ENCODE measurements at places on chromosomes 13 and 19. TPM values are rescaled to one million over a fixed set of nuclear protein-coding genes. Genes with fewer than 3 reads are reported as not detected.

DNA sequence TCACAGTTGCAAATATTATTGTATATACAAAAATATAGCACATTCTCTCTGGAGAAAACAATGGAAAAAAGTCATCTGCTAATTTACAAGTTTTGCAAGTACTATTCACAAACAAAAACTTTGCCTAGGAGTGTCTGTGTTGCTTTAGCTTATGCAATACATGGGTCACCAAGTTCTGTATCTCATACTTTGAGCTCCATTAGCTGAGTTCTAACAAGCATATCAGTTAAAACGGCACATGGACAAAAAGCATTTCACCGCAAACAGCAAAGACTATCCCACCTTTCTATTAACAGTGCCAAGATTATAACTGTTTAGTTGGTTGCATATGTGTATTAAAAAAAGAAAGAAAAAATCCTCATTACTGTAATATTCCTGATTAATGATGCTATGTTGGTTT lies 4.6 kb downstream of the SPRY2 start:
- peaks cover 13% of the 10 kb centered on the region for H3K4me1 ChIP-seq
- peaks cover 30% of the 10 kb centered on the region for H3K36me3 ChIP-seq
- peak overlapping the region; percentile 94 for H3K27ac ChIP-seq
- peak overlapping the region; percentile 91 for H3K4me3 ChIP-seq

GRCh38 chr19:15126131-15126910 lies 19.1 kb downstream of the SYDE1 start:
- no peak for DNase-seq
- H3K4me1 ChIP-seq = peaks cover 63% of the 10 kb centered on the region
- peak overlapping the region; percentile 86 for H3K4me3 ChIP-seq
- H3K27ac ChIP-seq = peak overlapping the region; percentile 96
- H3K27me3 ChIP-seq = no peaks in the 10 kb centered on the region
- peaks cover 7% of the 10 kb centered on the region for H3K36me3 ChIP-seq

GRCh38 chr19:37902668-37903067 lies 3.7 kb downstream of the WDR87 start:
- H3K4me1 ChIP-seq = peaks cover 9% of the 10 kb centered on the region
- H3K4me3 ChIP-seq = no peak overlapping the region
- no peak overlapping the region for H3K27ac ChIP-seq
- no peak for DNase-seq
- H3K27me3 ChIP-seq = no peaks in the 10 kb centered on the region
- H3K36me3 ChIP-seq = no peaks in the 10 kb centered on the region

- no peaks in the 10 kb centered on the region for H3K4me1 ChIP-seq
- H3K27me3 ChIP-seq = no peaks in the 10 kb centered on the region
- H3K36me3 ChIP-seq = no peaks in the 10 kb centered on the region
Measured at GRCh38 chr19:21482863-21483276, 22.5 kb upstream of the ZNF429 start.

- DNase-seq = no peak
- no peak overlapping the region for H3K4me3 ChIP-seq
- no peaks in the 10 kb centered on the region for H3K27me3 ChIP-seq
- no peaks in the 10 kb centered on the region for H3K4me1 ChIP-seq
- no peaks in the 10 kb centered on the region for H3K36me3 ChIP-seq
Measured at GRCh38 chr13:45700971-45701900, 884 bp upstream of the CBY2 start.

GRCh38 chr19:30376272-30376671 lies 4.1 kb downstream of the ZNF536 start:
- DNase-seq = no peak
- no peaks in the 10 kb centered on the region for H3K4me1 ChIP-seq
- H3K27me3 ChIP-seq = no peaks in the 10 kb centered on the region
- no peaks in the 10 kb centered on the region for H3K36me3 ChIP-seq

DNA sequence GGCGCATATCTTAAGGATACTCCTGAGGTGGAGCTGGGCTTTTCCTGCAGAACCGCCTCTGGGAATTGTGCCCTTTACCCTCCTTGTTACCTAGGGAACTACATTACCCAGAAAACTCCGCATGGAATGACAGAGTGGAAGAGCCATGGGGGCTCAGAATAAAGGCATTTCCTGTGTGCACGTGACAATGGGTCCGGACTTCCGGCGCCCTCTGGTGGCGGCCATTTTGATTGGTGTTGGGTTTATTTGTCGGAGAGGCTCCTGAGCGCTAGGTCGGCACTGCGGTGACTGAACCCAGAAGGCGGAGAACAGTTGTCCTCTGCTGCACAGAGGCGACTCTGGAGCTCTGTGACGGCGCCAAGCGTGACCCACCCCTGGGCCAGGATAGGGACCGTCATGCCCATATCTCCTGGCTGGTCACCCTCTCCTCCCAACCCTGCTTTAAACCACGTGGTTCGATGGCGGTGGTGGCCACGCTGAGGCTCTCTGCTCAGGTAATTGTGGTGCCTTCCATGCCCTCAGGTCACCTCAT lies at the start of gene ZNF587B:
ZNF587B (plus strand) TSS at position 229 of the 532 bp plus-strand sequence; CDS start at position 459, 230 bp downstream.
- peak within 1 kb of the TSS; percentile 60 for H3K4me3 ChIP-seq
- peak within 1 kb of the TSS; percentile 67 for H3K27ac ChIP-seq
- no peaks in the 10 kb centered on the region for H3K36me3 ChIP-seq
- H3K27me3 ChIP-seq = no peaks in the 10 kb centered on the region

GRCh38 chr19:43667876-43668405 lies 2.0 kb downstream of the PLAUR start:
- H3K27me3 ChIP-seq = no peaks in the 10 kb centered on the region
- H3K4me3 ChIP-seq = peak overlapping the region; percentile 59
- no peak for DNase-seq
- peaks cover 9% of the 10 kb centered on the region for H3K4me1 ChIP-seq

- H3K4me3 ChIP-seq = peak overlapping the region; percentile 96
- no peaks in the 10 kb centered on the region for H3K27me3 ChIP-seq
- H3K27ac ChIP-seq = peak overlapping the region; percentile 96
- H3K4me1 ChIP-seq = peaks cover 30% of the 10 kb centered on the region
- H3K36me3 ChIP-seq = no peaks in the 10 kb centered on the region
Measured at GRCh38 chr19:58409010-58409790, 751 bp downstream of the ZNF584 start.

DNA sequence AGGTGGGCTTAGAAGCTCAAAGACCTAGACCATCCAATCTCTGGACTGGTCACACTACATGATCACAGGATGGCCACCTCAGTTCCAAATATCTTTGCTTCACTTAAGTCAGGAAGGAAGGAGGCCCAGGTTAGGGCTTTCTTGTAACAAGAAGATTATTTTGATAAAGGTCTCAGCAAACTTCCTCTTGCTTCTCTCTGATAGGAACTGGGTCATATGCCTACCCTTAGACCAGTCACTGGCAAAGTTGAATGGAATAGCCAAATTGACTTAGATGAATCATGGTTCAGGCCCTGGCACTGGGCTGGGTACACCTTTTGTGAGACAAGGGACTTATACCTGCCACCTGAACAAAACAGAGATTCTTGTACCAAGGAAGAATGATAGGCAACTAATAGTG lies 11.0 kb downstream of the FRY start:
- no peaks in the 10 kb centered on the region for H3K36me3 ChIP-seq
- H3K27ac ChIP-seq = no peak overlapping the region
- no peak for DNase-seq

GRCh38 chr13:113584205-113584869 lies at the start of gene TFDP1:
TFDP1 (plus strand) TSS chr13:113584753; CDS start chr13:113585838, 1,085 bp downstream.
- no peaks in the 10 kb centered on the region for H3K27me3 ChIP-seq
- H3K36me3 ChIP-seq = peaks cover 31% of the 10 kb centered on the region
- peak within 1 kb of the TSS; percentile 80 for H3K27ac ChIP-seq
- H3K4me1 ChIP-seq = peaks cover 35% of the 10 kb centered on the region
- H3K4me3 ChIP-seq = peak within 1 kb of the TSS; percentile 59

- H3K36me3 ChIP-seq = no peaks in the 10 kb centered on the region
- no peak for DNase-seq
- H3K4me1 ChIP-seq = no peaks in the 10 kb centered on the region
- no peak overlapping the region for H3K27ac ChIP-seq
Measured at GRCh38 chr13:59452189-59452890, 711.4 kb downstream of the DIAPH3 start.

DNA sequence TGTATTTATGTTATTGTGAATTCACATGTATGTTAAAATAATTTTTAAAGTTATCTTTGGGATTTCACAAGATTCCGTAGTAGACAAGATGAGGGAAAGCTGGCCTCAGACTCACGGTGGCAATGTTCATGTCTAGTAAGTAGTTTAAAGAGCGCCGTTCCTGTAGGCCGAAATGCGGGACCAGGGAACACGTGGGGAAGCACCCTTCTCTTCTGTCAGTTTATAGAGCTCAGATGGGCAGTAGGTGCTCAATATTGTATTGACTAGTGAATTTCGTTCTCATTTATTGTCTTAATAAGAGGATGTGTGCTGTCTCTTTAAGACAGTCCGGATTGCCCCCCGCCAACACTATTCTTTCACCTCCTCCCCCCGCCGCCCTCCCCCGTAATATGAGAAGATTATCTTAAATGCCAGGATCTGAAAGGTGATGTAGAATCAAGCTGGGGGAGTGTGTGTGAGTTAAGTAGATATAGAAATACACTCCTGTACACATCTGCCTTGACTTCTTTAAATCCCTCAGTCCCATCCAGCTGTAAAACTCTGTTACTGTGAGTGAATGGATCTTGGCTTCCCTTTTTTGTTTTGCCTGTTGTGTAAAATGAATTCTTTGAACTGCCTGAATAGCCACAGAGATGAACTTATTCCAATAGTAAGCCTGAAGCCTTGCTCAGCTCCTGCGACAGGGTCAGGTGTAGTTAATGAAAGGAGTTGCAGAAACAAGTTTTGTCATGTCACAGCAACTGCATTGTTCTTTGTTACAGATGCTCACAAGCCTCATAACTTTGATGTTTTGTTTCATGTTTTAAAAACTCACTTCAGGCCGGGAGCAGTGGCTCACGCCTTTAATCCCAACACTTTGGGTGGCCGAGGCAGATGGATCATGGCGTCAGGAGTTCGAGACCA lies 1.3 kb downstream of the LAMP1 start:
- peaks cover 4% of the 10 kb centered on the region for H3K36me3 ChIP-seq
- H3K4me3 ChIP-seq = peak overlapping the region; percentile 85
- no peaks in the 10 kb centered on the region for H3K27me3 ChIP-seq
- H3K27ac ChIP-seq = peak overlapping the region; percentile 80

Gene CALM3
- total RNA-seq = 147 TPM

Gene MADCAM1
- total RNA-seq = 0.40 TPM

Gene GRK1
- total RNA-seq = not detected

Gene PGLYRP1
- total RNA-seq = not detected

Gene CYTH2
- total RNA-seq = 42.1 TPM

Gene NXNL1
- not detected for total RNA-seq
